ENCODE measurements at places on chromosomes 1 and 21. TPM values are rescaled to one million over a fixed set of nuclear protein-coding genes. Genes with fewer than 3 reads are reported as not detected.

The TNFRSF25 gene
- polyA plus RNA-seq: 18.1 TPM

The LEMD1 gene
- not detected for polyA plus RNA-seq

The SPRR1B gene
- 2.6 TPM for polyA plus RNA-seq

The HSPG2 gene
- polyA plus RNA-seq: 34.7 TPM

The SH2D2A gene
- polyA plus RNA-seq: 6.1 TPM

The SIM2 gene
- polyA plus RNA-seq: 0.51 TPM

The GUK1 gene
- 266 TPM for polyA plus RNA-seq

The C1QC gene
- polyA plus RNA-seq: 138 TPM

The GPX7 gene
- polyA plus RNA-seq: 10.6 TPM

The MMP23B gene
- 3.4 TPM for polyA plus RNA-seq

The SV2A gene
- 0.94 TPM for polyA plus RNA-seq

The PLPPR4 gene
- 1.0 TPM for polyA plus RNA-seq

The KPRP gene
- not detected for polyA plus RNA-seq

The ARTN gene
- 0.90 TPM for polyA plus RNA-seq

The EDEM3 gene
- 10.3 TPM for polyA plus RNA-seq

The CRYAA gene
- polyA plus RNA-seq: not detected

The DENND2C gene
- 1.1 TPM for polyA plus RNA-seq

All from adipose tissue (tissue), 3 donors.